ENCODE measurements at places on chromosomes 3 and 15. TPM values are rescaled to one million over a fixed set of nuclear protein-coding genes. Genes with fewer than 3 reads are reported as not detected.

- DNase-seq, result no peak
- H3K27ac ChIP-seq, result no peak overlapping the region
- H3K27me3 ChIP-seq, result no peaks in the 10 kb centered on the region
- peaks cover 3% of the 10 kb centered on the region for H3K4me1 ChIP-seq
These were observed 4.9 kb downstream of the CALML4 start for GRCh38 chr15:68200016-68200861.

GRCh38 chr15:33858836-33859235 lies 109.5 kb upstream of the CHRM5 start:
- no peak overlapping the region for H3K4me3 ChIP-seq
- no peak overlapping the region for H3K27ac ChIP-seq
- H3K36me3 ChIP-seq, result no peaks in the 10 kb centered on the region

- H3K27me3 ChIP-seq, result no peaks in the 10 kb centered on the region
- DNase-seq, result no peak
- H3K4me3 ChIP-seq, result no peak overlapping the region
- H3K27ac ChIP-seq, result no peak overlapping the region
- peaks cover 12% of the 10 kb centered on the region for H3K36me3 ChIP-seq
These were observed 63.2 kb downstream of the ADAM10 start for GRCh38 chr15:58686286-58686685.

Gene FOXB1
- total RNA-seq, result 0.50 TPM
